Activated CD8-positive, alpha-beta memory T cell treated with anti-CD3 and anti-CD28 coated beads, Interleukin-2, amount 10 ng/mL, durations not matched to agents 7 days and 5 days (primary cell): ENCODE measurements at places on chromosomes 16 and 17.

GRCh38 chr16:2287916-2288547, 20.1 kb upstream of the RNPS1 start:
- no peaks in the 10 kb centered on the region for H3K4me1 ChIP-seq
- DNase-seq: no peak
- no peak overlapping the region for H3K27ac ChIP-seq
- H3K36me3 ChIP-seq: no peaks in the 10 kb centered on the region
- H3K27me3 ChIP-seq: no peaks in the 10 kb centered on the region

DNA sequence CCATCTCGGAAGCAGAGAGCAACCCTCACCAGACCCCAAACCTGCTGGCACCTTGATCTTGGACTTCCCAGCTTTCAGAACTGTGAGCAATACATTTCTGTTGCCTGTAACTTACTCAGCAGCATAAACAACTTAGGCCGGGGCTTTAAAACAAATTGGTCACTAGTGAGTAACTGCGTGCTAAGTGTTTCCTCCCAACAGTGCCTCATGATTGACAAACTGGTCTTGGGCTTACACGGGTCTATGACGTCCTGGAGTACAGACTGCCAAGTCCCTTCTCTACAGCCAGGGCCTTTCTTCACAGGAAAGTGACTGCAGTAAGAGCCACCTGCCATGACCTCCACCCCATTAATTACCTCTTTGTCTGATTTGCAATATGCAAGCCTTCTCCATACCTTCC, 136.7 kb downstream of the XYLT1 start:
- H3K36me3 ChIP-seq: peaks cover 4% of the 10 kb centered on the region
- no peak overlapping the region for H3K4me3 ChIP-seq
- H3K4me1 ChIP-seq: peaks cover 4% of the 10 kb centered on the region
- no peak for DNase-seq
- H3K27me3 ChIP-seq: no peaks in the 10 kb centered on the region

GRCh38 chr17:12856416-12856815, 67.1 kb downstream of the ARHGAP44 start:
- DNase-seq: no peak
- H3K27ac ChIP-seq: no peak overlapping the region
- H3K27me3 ChIP-seq: no peaks in the 10 kb centered on the region
- H3K36me3 ChIP-seq: no peaks in the 10 kb centered on the region

DNA sequence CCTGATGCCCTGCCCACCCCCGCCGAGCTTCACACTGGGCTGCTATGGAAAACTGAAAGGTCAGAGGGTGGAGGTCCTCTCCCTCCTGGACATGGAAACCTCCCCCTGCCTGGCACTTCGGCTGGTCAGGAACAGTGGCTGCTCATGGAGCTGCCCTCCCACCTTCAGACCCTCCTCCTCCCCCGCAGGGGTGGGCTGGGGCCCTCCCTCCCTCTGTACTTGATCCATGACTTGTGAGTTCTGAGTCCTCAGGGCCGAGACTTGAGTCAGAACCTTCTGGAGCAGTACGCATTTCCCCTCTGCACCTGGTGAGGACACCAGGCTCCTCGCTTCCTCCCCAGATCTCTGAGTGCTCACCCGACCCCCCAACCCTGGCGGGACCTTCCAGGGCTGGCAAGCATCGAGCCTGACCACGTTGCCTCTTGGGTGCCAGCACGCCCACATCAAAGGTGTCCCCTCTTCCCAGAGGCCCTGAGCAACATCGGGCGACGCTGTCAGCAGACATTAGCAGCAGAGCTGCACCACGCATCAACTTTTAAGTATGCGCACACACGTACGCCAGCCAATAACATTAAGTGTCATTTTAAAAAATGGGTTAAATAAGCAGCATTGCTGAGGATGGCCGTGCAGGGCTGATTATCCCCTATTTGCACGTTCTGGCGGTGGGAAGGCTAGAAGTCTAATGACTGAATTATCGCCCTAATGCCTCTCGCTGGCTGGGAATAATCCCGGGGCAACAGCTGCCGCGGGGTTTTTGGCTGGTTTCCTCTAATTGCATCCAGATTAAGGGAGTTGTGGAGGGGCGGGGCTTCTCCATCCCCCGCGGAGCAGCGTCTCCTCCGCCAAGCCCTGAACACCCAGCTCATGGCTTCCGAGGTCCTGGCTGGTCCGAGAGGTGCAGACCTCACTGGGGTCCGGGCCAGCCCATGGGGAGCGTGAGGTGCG, 98.0 kb downstream of the TBC1D16 start:
- H3K27me3 ChIP-seq: peaks cover 32% of the 10 kb centered on the region
- H3K36me3 ChIP-seq: no peaks in the 10 kb centered on the region
- no peak for DNase-seq
- no peak overlapping the region for H3K27ac ChIP-seq

- no peak overlapping the region for H3K27ac ChIP-seq
- peaks cover 52% of the 10 kb centered on the region for H3K4me1 ChIP-seq
- DNase-seq: no peak
- peak overlapping the region; percentile 100 for H3K4me3 ChIP-seq
Observed at GRCh38 chr16:14634389-14634725, 1.6 kb downstream of the BFAR start.

DNA sequence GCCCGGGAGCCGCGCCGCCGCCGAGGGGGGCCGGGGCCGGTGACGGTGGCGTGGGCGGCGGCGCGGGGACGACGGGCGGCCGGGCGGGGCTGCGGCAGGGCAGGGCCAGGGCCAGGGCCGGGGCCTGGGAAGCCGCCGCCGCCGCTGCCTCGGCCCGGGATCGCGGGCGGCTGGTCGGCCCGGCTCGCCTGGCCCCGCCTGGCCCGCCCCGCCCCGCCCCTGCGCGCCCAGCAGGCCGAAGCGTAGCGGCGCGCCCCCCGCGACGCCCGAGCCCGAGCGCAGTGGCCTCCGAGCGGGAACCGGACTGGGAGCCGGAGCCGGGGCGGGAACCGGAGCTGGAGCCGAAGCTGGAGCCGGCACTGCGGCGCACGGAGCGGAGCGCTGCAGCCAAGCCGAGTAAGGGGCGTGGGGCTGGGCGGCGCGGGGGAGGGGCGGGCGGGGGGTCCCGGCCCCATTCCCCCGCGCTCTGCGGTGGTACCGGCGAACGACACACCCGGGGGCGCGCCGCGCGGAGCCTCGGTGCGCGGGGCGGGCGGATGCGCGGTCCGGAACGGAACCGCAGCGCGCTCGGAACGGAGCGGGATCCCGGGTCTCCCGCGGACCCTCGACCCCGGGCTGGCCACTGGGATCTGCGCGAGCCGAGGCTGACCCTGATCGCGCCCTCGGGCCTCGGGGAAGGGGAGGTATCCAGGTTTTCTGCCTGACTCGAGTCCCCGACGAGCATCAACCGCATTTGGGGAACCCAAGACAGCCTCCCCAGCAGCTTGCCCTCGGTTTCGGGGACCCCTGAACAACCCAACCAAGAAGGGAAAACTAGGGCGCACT, at the start of gene BEAN1:
Gene BEAN1, plus strand, starts transcription at position 260 of the 825 bp plus-strand sequence. CDS start 10,382 bp downstream, outside the sequence.
- DNase-seq: no peak
- H3K27me3 ChIP-seq: peaks cover 81% of the 10 kb centered on the region
- no peak within 1 kb of the TSS for H3K4me3 ChIP-seq
- no peak within 1 kb of the TSS for H3K27ac ChIP-seq
- H3K36me3 ChIP-seq: no peaks in the 10 kb centered on the region
- peaks cover 1% of the 10 kb centered on the region for H3K4me1 ChIP-seq

- no peaks in the 10 kb centered on the region for H3K36me3 ChIP-seq
- H3K27ac ChIP-seq: no peak overlapping the region
- H3K4me3 ChIP-seq: no peak overlapping the region
Observed at GRCh38 chr16:81608523-81609209, 164.1 kb downstream of the CMIP start.

- H3K4me1 ChIP-seq: no peaks in the 10 kb centered on the region
- no peaks in the 10 kb centered on the region for H3K36me3 ChIP-seq
- H3K27me3 ChIP-seq: peaks cover 4% of the 10 kb centered on the region
- H3K27ac ChIP-seq: no peak overlapping the region
- DNase-seq: no peak
Observed at GRCh38 chr16:27985981-27986380, 77.5 kb downstream of the GSG1L start.

DNA sequence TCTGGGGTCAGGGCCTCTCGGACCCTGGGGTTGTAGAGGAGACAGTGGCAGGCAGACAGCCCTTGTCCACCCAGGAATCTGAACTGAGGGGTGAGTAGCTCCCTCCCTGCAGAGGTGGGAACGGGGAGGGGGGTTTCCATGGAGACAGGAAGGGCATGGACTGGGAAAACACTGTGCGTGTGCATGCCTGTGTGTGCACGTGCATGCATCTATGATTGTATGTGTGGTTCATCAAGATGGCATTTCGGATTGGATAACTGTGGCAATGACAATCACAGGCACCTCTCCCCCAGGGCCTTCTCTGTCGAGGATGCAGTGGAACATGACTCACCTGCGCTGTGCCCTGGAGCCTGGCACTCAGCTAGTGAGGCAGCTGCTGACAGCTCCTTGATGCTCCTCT, 6.1 kb upstream of the CD300C start:
- H3K27me3 ChIP-seq: peaks cover 12% of the 10 kb centered on the region
- no peak for DNase-seq
- H3K27ac ChIP-seq: no peak overlapping the region
- H3K4me1 ChIP-seq: peaks cover 15% of the 10 kb centered on the region
- H3K4me3 ChIP-seq: no peak overlapping the region

DNA sequence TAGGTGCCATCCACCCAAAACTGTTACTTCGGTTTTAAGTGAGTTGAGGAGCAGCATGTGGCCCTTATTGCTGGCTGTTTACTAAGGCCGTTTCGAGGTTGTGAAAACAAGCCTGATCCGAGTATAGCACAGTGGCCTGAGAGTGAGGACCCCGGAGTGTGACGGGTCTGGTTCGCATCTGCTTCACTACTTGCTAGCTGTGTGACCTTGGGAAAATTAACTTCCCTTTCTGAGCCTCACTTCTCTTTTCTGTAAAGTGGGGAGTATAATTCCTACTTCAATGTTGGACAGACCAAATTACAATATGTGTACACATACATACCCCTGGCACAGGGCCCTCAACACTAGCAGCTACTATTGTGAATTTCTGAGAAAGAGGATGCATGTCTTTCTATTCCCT, 11.7 kb upstream of the HEATR6 start:
- H3K4me3 ChIP-seq: no peak overlapping the region
- DNase-seq: no peak
- peaks cover 29% of the 10 kb centered on the region for H3K27me3 ChIP-seq
- no peaks in the 10 kb centered on the region for H3K4me1 ChIP-seq
- no peak overlapping the region for H3K27ac ChIP-seq

GRCh38 chr17:46991617-46992016, 12.6 kb upstream of the RPRML start:
- no peaks in the 10 kb centered on the region for H3K4me1 ChIP-seq
- no peaks in the 10 kb centered on the region for H3K36me3 ChIP-seq
- DNase-seq: no peak
- no peak overlapping the region for H3K4me3 ChIP-seq

DNA sequence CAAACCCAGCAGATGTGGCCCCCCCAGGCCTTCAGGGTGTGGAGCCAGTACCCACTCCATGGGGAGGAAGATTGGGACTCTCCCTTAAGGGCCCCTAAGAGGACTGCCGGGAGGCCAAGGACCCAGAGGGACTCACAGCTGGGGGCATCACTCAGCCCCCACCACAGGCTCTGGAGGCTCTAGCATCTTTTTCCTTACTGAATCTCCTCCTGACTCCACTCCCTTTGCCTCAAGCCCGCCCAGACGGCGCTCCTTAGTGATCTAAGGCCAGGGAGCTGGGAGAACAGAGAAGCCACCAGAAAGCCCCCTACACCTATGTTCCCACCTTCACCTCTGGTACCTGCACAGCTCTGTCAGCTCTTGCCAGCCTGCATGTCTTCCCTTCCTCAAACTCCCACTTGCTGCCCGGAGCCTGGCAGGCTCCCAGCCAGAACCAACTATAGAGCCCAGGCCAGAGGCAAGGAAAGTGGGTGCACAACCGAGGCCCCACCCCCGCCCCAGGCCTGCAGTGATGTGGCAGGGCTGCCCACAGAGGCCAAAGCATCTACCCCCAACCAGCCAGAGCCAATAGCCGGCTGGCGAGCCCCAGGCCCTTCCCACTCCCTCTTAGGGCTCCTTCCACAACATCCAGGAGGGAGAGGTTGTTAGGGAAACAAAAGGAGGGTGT, 22.3 kb upstream of the MPO start:
- no peak overlapping the region for H3K27ac ChIP-seq
- DNase-seq: peak; percentile 19
- no peak overlapping the region for H3K4me3 ChIP-seq
- H3K4me1 ChIP-seq: peaks cover 2% of the 10 kb centered on the region
- no peaks in the 10 kb centered on the region for H3K36me3 ChIP-seq

DNA sequence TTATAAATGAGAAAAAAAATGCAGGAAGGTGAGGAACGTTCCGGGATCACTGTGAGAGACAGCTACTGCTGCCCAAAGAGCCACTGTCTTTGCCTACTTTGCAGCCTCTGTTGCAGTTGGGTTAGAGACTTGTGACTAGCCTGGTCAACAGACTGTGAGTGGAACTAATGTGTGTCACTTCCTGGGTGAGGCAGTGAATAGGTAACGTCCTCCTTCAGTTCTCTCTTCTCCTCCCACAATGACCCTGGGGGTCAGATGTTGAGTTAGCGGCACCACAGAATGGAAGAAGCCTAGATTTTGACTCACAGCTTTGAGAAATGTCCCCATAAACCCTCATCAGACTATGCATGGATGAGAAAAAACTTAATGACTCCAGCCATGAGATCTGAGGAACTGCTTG, 5.2 kb downstream of the C16orf46 start:
- H3K27me3 ChIP-seq: peaks cover 4% of the 10 kb centered on the region
- DNase-seq: no peak
- H3K4me1 ChIP-seq: peaks cover 5% of the 10 kb centered on the region

DNA sequence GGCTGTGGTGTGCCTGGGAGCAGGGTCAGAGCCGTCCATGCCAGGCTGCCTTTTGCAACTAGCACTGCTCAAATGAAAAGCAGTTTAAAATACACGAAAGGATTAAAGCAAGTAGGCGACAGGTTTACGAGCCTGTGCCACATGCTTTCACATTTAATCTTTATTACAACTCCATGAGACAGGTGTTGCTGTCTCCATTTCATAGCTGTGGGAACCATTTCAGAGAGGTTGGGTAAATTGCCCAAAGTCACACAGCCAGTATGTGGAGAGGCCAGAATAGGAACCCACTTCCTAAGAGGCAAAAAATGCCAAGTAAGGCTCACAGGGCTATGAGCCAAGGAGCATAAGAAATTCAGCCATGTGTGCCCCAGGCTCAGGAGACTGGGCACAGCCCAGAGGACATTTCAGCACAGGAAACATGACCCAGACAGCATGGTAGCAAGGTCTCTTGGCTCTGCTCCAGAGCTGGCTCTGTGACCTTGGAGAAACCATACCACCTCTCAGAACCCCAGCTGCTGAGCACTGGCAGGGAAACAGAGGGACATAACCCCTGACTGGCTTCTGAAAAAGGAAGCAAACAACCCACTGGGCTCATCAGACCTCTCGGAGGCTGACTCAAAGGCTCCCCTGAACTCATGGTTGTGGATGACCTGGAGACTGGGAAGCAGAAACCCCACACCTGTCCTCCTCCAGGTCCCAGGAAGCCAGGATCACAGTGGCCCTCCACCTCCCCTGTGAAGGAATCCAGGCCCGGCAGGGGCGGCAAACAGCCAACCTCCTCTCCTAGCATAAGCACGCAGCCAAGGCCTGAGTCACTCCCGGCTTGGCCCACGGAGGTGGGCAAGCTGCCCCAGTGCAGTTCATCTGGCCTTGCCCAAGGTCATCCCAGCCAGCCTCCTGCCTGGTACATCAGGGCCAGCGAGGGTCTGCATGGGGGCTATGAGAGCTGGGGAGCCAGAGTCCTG, 40.3 kb upstream of the MRPS23 start:
- H3K4me3 ChIP-seq: no peak overlapping the region
- peaks cover 14% of the 10 kb centered on the region for H3K27me3 ChIP-seq
- H3K4me1 ChIP-seq: peaks cover 13% of the 10 kb centered on the region
- no peaks in the 10 kb centered on the region for H3K36me3 ChIP-seq
- DNase-seq: no peak
- no peak overlapping the region for H3K27ac ChIP-seq
